ENCODE measurements at places on chromosomes 6 and 20.

DNA sequence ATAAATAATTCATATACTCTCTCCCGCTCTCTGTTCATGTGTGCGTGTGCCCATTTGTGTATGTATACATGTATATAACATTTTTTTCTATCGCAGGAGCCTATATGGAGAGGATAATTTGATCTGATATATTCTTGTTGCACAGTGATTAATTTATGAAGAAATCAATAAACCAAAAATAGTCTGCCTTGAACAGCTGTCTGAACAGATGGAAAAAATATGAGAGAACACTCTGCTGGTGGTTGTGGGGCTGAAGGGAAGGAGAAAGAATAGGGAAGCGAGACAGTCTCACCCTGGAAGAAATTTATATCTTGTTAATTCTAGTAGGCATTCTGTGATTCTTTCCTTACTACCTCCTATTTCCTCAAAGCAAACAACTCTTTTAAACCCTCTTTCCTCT lies 96.6 kb upstream of the B3GAT2 start:
- no peak for DNase-seq

- no peak for DNase-seq
Measured at GRCh38 chr6:110652520-110652919, 162.7 kb downstream of the CDK19 start.

- DNase-seq = peak; percentile 44
Measured at GRCh38 chr20:44651684-44652423, at the start of gene ADA. TSS of gene ADA (minus strand) at chr20:44651699. CDS start at chr20:44651607, 92 bp downstream.

- no peak for DNase-seq
Measured at GRCh38 chr6:15351631-15352030, 105.8 kb downstream of the JARID2 start.

GRCh38 chr6:37679539-37680476 lies 17.9 kb downstream of the MDGA1 start:
- peak; percentile 89 for DNase-seq

DNA sequence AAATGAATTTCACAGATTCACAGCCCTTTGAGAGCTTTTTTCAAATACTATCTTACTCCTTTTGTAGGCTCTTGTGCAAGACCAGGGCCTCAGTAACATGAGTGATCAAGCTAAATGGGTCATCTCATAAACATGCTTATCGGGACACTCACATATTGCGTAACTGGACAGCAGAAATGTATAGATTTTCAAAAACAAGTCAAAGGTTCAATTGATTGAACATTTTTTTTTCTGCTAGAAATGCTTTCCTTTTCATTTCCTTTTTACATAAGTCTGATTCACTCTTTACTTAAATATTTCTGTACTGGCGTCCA lies 8.7 kb upstream of the SALL4 start:
- DNase-seq = no peak

DNA sequence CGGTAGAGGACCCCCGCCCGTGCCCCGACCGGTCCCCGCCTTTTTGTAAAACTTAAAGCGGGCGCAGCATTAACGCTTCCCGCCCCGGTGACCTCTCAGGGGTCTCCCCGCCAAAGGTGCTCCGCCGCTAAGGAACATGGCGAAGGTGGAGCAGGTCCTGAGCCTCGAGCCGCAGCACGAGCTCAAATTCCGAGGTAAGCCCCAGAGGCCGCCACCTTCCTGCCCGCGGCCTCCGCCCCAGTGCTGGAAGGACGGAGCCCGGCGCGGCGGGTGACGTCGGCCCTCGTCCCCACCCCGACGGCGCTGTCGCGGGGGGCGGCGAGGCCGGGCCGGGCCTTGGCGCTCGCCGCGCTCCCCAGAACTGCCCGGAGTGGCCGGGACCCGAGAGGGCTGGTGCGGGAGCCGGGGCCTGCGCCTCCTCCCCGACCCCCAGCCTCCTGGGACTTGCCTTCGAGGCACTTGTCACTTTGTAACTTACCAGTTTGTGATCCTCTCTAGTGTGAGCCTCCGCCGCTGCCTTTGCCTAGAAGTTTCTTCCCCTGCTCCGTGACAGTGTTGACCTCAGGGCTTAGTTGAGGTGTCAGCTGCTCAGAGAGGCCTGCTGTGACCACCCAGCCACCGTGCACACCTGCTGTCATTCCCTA lies 417 bp downstream of the VAPB start:
- DNase-seq = peak; percentile 79

GRCh38 chr6:52727908-52728307 lies 35.4 kb downstream of the GSTA2 start:
- DNase-seq = no peak

GRCh38 chr6:21751608-21752007 lies 158.1 kb downstream of the SOX4 start:
- DNase-seq = no peak

GRCh38 chr6:87723170-87724078 lies 21.4 kb upstream of the AKIRIN2 start:
- no peak for DNase-seq

DNA sequence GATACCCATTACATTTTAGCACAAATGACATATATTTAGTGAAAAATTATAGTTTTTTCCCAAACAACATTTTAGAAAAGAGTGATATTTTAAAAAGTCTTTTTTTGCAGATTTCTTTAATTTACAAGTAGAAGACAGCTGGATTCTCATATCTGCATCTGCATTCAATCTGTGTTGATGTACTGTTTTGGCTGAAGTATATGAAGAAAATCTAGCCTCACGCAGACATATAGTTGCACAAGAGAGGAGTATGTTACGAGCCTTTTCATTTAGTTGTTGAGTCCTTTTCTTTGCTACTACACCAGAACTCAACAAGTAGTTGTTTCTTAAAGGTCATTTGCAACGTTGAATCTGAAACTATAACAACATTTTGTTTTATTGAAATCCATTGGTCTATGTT lies 314.3 kb upstream of the SUPT3H start:
- DNase-seq = no peak

DNA sequence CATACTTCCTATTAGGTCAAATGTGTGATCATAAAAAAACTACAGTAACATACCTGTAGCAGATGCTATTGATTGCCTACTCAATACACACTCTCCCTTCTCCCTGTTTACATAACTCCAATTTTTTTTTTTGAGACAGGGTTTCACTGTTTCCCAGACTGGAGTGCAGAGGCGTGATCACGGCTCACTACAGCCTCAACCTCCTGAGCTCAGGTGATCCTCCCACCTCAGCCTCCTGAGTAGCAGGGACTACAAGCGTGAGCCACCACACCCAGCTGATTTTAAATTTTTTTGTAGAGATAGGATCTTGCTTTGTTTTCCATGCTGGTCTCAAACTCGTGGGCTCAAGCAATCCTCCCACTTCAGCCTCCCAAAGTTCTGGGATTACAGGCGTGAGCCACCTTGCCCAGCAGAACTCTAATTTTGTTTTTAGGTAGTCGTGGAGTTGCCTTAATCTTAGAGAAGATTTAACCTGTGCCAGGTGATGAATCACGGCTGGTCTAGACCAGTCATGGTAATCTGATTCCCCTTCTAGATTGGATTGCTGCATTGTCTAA lies 14.0 kb upstream of the KIF3B start:
- DNase-seq = no peak

DNA sequence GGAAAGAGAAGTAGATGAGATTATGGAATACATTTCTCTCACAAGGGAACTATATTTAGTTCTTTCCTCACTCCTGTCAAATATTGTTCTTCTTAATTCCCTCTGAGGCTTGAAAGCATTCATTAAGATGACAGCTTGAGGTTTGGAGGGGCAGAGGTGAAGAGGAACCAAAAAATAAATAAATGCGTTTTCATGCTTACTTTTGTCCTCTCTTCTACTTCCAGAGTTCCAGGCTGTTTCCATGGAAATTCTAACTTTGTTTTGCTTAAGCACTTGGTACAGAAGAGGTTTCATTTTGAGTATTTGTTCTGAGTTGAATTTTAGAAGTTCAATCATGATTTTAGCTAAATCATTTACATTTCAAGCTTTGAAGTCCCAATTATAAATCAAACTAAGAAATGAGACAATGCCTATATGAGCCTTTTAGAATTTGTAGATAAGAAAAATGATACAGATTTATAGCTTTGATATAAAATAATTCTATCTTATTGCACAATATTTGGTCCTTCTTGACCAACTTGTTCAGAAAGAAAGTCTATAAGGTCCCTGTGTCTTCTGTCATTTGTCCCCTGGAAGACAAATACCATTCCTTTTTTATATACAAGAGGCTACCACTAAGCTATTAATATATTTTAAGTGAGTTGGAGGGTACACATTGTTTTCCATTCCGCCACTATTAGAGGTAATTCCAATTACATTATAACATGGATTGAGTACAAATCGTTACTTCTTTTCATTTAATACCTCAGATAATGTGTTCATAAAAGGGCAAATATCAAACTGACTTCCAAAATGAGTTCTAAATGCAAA lies 16.3 kb downstream of the RBM24 start:
- no peak for DNase-seq

DNA sequence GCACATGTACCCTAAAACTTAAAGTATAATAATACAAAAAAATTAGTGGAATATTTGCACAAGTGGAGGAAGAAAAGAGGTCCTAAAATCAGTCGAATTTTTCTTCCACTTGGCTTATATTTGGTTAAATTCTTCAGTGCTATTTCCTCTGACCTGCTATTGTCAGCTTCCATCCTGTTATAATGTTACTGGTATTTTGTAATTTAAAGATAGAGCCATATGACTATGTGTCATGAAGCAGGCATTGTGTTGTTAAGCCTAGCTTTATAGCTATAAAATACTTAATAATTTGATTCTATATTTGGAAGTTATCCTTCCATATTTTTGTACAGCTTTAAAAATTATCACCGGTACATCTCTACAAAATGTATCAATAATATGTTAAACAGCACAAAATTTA lies 455.9 kb upstream of the MARCKS start:
- no peak for DNase-seq

- peak; percentile 68 for DNase-seq
Measured at GRCh38 chr20:38926934-38927616, 858 bp downstream of the FAM83D start.

- no peak for DNase-seq
Measured at GRCh38 chr6:92791403-92791802, 628.0 kb downstream of the EPHA7 start.

DNA sequence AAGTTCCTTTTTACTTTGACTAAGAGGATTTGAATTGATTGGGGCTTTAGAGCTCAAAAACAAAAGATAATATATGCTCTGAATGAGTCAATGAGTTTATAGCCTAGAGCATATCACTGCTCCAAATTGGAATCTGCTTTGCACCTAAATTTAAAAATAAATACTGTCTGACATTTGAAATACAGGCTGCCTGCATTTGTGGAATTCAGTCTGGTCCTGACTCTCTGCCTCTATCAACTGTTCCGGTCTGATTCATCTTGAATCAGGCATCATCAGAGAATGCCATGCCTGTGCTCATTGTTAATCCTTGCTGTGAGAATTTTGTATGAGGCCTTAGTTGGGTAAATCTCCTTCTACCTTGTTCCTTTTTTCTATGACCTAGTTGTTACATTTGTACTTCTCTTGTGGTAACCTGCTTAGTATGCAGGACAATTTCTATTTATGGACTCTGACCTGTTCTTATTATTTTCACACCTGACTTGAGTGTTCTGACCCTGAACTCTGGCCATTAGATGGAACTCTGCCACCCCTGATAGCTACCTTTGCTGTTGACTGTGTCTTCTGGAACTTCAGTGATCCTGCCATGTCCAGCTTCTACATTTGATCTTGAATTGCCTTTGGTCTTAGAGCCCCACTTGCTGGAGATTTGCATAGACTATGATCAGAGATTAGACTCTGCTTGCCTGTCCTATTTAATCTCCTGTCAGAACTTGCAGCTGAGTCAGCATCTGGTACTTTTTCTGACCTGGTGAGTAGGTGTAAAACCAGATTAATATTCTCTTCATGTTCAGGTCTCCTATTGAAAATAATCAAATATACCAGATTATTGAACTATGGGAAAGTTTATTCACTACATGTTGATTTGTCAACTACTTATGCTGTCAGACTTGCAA lies 442.7 kb upstream of the HS3ST5 start:
- DNase-seq = no peak

DNA sequence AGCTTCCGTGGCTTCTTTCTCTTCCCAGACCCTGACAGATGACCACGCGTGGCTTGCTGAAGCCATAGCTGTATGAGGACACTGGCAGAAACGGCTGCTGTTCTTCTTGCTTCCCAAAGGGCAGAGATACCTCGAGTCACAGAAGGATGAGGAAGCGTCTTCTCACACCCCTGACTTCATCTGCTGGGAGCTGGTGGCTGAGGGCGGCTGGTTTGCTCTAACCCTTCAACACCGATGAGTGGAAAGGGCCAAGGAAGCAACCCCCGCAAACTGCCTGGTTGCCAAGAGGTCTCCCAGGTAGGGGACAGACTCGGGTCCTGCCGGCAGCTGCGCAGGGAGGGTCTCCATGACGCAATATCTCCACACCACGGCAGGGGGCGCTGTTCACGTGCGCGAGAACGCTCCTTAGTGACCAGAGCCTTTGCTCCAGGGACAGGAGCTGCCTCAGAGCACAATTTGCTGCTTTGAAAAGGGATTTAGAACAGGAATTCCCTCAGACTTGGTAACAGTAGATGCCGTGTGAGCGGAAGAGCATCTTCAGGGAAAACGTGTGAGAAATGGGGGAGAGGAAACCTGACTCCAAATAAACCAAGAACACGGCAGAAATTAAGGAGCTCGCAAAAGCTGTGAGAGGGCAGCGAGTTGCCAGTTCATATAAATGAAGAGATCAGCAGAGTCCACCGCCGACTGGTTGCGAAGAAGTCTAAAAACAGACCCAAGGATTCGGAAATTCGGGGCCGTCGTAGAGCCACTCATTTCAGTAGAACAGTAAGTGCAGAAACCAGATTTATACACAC lies 80.2 kb downstream of the ERMARD start:
- DNase-seq = peak; percentile 85

DNA sequence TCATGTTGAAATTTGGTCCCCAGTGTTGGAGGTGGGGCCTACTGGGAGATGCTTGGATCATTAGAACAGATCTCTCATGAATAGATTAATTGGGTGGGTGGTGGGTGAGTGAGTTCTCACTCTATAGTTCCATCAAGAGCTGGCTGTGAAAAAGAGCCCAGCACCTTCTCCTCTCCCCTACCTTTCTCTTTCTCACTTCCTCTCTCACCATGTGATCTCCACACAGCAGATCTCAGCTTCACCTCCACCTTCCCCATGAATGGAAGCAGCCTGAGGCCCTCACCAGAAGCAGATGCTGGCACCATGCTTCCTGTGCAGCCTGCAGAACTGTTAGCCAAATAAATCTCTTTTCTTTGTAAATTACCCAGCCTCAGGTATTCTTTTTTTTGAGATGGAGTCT lies 12.9 kb upstream of the GMNN start:
- DNase-seq = peak; percentile 47

- DNase-seq = no peak
Measured at GRCh38 chr20:1628621-1629020, 8.8 kb upstream of the SIRPB1 start.

DNA sequence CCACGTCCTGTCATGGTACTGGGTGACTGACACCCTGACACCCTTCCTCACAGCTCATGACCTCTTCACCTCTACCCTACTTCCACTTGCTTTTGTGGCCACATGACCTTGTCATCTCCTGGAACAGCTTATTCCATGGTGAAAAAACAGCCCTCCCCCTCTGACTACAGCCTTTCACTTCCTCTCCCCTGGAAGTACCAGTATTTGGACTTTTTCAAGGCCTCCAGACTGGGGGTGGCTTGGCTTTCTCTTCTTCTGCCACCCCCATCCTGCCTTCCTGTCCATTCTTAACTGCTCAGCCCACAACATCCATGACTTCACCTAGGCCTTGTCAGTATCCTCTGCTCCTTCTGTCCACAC lies 168.4 kb downstream of the CARMIL1 start:
- no peak for DNase-seq

- no peak for DNase-seq
Measured at GRCh38 chr6:82080767-82081166, 166.8 kb downstream of the IBTK start.
